ENCODE measurements at places on chromosomes 6 and 20.
A peak's percentile ranks its signal among the peaks of the same experiment; 100 is the strongest.

- DNase-seq: no peak
Observed at GRCh38 chr20:61027218-61027617, 224.8 kb upstream of the CDH4 start.

GRCh38 chr6:163780994-163781393 lies 366.5 kb downstream of the QKI start:
- no peak for DNase-seq

- no peak for DNase-seq
Observed at GRCh38 chr6:63816982-63817436, 181.4 kb downstream of the PHF3 start.

GRCh38 chr20:59580146-59580946 lies 24.0 kb upstream of the PHACTR3 start:
- DNase-seq: no peak

DNA sequence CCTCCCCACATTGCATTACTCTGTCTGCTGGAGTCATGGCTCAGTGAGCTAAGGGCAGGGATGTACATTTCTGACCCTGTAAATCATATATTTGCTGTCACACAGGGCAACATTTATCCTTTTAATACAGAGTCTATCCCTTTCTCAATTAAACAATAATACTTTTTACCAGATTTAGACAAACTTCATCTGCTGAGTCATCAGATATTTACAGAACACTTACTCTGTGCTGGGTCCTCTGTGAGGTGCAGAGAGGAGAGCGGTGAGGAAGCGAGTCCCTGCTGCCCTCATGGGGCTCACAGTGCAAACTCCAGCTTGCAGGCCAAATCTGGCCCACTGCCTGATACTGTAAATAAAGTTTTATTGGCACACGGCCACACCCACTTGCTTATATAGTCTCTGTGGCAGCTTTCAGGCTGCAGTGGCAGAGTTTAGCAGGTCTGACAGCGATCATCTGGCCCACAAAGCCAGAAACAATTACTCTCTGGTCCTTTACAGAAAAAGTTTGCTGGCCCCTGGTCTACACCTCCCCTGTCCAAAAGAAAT lies 144.5 kb downstream of the CDH26 start:
- DNase-seq: no peak

DNA sequence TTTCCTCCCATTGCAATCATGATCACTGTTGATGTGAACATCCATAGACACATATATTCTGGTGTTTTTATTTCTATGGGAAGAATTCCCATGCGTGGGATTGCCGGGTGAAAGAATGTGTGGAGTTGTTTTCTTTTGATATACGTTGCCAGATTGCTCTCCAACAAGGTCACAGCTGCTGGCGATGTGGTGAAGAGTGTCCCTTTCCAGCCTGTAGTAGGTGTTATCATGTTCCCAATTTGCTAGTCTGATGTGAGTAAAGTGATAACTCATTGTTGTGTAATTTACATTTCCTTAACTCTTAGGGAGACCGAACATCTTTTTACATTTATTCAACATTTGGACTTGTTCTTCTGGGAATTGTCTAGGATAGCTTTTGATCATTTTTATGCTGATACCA lies 14.5 kb upstream of the ELMO2 start:
- no peak for DNase-seq

DNA sequence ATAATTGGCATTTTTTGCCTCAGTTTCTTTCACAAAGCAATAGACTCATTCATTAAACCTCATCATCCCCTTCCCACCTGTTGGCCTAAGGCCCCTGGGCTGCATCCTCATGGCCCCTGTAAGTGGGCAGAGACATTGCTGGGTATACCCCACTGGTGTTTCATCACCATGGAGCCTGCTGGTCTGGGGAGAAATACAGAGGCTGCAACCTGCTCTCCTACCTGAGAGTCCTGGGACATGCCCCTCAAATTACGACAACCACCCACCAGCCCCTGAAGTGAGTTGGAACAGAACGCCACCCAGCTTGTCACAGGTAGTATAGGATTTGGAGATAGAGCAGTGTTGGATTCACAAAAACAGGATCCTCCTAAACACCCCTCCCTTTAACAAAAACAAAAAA lies 190.8 kb downstream of the ANKRD60 start:
- DNase-seq: no peak

DNA sequence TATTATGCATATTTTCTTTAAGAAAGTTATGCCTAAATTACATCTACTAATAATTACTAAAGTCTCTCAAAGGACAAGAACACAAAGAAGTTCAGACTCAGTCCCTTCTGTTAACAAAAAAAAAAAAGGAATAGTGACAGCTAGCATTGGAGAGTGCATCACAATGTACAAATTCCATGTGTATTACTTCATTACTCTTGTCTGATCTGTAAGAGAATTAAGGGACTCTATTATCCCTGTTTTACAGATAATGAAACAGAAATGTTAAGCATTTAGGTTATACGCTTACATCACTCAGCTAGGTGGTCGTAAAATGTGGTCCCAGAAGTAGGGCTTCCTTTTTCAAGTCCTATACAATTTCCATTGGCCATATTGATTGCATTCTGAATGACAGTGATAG lies 17.2 kb upstream of the VNN1 start:
- no peak for DNase-seq

DNA sequence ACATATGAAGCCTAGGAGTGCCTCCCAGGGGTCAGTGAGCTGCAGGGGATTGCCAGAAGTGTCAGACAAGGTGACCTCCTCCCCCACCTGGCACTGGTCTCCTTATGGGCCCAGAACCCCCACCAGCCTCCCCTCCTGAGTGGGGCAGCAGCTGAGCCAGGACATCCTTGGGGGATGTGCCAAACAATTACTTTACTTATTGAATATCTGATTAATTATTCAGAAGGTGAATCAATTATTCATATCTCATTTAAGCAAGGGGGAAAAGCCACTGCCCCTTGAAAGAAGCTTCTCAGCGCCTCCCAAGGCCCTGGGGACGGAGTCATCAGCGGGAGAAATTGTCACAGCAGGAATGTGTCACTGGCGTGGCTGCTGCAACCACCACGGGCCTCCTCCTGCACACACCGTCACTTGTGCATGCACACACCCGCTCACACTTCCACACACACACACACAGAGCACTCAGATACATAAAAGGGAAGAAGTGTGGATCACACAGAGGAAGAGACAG lies 123.4 kb upstream of the MAFB start:
- peak; percentile 7 for DNase-seq

GRCh38 chr6:43175676-43176422 lies 4.8 kb downstream of the SRF start:
- no peak for DNase-seq

GRCh38 chr20:44253528-44253927 lies 6.4 kb downstream of the GDAP1L1 start:
- DNase-seq: no peak

DNA sequence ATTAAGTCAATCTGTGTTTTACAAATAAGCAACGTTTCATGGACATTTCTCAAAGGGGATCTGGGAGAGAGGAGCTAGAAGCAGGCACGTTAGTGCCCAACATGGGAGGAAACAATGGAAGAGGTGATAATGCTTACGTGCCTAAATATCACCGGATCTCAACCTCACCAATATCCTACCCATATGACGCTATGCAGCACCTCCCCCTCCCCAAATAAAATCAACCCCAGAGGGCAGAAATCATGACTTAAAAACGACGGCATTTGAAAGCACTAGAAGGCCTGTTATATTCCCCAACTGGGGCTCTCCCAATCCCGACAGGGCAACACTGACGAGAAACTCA lies 425 bp downstream of the HBS1L start:
- no peak for DNase-seq

- DNase-seq: no peak
Observed at GRCh38 chr20:37205794-37206193, 26.4 kb upstream of the MROH8 start.

DNA sequence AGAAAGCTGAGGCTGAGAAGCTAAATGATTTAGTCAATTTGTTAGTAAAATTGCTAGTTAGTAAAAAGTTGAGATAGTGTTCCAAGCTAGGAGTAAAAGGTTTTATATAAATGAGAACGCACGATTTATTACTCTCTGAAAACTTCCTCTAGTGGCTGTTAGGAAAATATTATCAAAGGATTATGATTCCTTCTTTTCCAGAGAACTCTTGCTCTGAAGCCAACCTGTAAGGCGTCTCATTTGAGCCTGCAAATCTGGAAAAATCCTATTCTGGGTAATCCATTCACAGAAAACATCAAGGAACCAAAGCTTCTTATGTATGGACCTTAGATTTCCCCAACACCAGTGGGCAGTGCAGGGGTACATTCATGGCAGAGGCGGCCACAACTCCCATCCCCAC lies 252.7 kb downstream of the SOD2 start:
- DNase-seq: no peak

GRCh38 chr20:38896009-38896594 lies 30.1 kb upstream of the FAM83D start:
- no peak for DNase-seq

DNA sequence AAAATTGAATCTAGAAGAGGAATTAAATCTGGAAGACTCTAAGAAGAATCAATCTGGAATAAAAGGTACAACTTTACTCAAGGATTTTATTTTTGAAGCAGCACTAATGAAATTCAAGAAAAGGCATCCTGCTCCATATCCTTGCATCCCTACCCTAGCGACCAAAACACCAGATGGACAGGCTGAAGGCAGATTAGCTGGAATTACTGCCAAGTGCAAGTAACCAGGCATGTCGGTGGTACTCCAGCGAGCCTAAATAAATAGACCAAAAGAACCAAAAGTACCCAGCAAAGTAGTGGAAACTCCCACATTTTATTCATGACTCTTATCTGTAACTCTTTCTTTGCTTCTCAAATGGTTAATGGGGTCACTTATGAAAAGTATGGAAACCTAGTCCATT lies 21.0 kb downstream of the OPRM1 start:
- no peak for DNase-seq

- DNase-seq: no peak
Observed at GRCh38 chr6:168828800-168829199, 387.8 kb downstream of the SMOC2 start.

- peak; percentile 93 for DNase-seq
Observed at GRCh38 chr6:166381733-166382499, 824 bp downstream of the MPC1 start.

DNA sequence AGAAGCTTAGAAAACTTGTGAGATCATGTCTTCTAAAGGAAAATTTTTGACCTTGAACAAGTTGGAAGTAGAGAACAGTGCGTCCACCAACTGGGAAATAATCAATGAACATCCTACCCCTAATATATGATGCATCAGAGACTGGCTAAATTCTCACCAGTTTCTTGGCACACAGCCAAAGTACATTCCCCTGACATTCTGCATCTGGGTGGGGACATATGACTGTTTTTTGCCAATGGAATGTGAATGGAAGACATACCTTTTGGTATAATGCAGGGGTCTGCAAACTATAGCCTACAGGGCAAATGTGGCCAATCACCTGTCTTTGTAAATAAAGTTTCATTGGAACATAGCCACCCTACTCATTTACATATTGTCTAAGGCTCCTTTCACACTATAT lies 84.7 kb downstream of the HAO1 start:
- DNase-seq: no peak

GRCh38 chr6:134797400-134798113 lies 152.3 kb downstream of the ALDH8A1 start:
- no peak for DNase-seq

- DNase-seq: no peak
Observed at GRCh38 chr20:21820688-21821087, 115.2 kb downstream of the PAX1 start.

- DNase-seq: peak; percentile 53
Observed at GRCh38 chr6:21595285-21596144, 2.0 kb downstream of the SOX4 start.

DNA sequence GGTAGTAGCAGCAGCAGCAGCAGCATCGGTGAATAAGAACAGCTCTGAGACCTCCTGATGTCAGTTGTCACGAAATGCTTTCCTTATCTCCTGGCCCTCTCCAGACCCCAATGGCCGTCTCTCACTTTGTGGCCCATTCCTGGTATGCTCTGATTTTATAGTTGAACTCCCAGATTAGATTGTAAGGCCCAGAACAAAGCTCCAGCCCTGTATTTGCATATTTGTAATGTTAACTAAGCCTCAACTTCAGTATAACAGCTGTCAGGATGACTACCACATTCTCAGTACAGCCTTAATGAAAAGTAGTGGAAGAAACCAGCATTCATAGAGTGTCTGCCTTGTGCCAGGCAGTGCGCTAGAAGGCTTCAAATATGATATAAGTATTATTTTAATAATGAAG lies 180.9 kb downstream of the SASH1 start:
- no peak for DNase-seq

GRCh38 chr6:55377150-55377549 lies 49.9 kb downstream of the GFRAL start:
- no peak for DNase-seq

- no peak for DNase-seq
Observed at GRCh38 chr6:21836772-21837425, 243.3 kb downstream of the SOX4 start.

- DNase-seq: no peak
Observed at GRCh38 chr6:141097471-141097870, 1035.3 kb upstream of the GJE1 start.

All from left lobe of liver (tissue), 2 donors.